Stimulated activated CD8-positive, alpha-beta memory T cell treated with anti-CD3 and anti-CD28 coated beads, Interleukin-15, amount 100 ng/mL, for 4 hours (primary cell): ENCODE measurements at places on chromosomes 1 and 21.

- DNase-seq: no peak
These were observed 9.0 kb downstream of the SH2D2A start for GRCh38 chr1:156807627-156808026.

- no peak for DNase-seq
These were observed 631.9 kb upstream of the PKN2 start for GRCh38 chr1:88052167-88052566.

DNA sequence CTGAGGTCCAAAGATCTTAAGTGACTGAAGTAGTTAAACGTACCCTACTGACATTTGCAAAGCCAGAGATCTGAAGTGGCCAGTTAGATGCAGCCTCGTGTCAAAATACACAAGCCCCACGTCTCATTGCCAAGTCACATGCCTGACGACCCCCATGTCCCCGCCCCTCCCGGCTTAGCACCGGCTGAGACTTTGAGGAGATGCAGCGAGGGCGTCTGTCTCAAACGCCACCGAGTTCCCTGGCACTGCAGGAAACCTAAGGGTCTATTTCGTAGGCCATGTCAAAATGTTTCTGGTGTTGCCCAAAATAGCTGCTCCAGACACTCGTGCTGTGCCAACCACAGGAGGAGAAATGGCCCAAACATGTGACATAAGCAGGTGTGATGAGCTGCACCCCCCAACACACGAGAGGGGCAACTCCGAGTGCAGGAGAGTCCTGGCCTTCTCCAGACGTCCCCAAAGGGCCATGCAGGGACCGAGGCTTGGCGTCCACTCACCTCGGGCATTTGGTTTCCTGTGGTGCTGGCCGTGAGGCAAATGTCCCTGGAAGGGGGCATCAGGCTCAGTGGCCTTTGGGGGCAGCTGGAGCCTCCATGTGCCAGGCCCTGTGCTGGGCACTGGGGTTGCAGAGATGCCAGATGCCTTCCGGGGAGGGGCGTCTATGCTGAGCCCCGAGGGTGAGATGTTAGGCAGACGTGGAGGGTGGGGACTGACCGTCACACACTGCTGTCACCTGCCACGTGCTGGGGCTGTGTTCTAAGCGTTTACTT, 67.0 kb downstream of the MATN1 start:
- no peak for DNase-seq

DNA sequence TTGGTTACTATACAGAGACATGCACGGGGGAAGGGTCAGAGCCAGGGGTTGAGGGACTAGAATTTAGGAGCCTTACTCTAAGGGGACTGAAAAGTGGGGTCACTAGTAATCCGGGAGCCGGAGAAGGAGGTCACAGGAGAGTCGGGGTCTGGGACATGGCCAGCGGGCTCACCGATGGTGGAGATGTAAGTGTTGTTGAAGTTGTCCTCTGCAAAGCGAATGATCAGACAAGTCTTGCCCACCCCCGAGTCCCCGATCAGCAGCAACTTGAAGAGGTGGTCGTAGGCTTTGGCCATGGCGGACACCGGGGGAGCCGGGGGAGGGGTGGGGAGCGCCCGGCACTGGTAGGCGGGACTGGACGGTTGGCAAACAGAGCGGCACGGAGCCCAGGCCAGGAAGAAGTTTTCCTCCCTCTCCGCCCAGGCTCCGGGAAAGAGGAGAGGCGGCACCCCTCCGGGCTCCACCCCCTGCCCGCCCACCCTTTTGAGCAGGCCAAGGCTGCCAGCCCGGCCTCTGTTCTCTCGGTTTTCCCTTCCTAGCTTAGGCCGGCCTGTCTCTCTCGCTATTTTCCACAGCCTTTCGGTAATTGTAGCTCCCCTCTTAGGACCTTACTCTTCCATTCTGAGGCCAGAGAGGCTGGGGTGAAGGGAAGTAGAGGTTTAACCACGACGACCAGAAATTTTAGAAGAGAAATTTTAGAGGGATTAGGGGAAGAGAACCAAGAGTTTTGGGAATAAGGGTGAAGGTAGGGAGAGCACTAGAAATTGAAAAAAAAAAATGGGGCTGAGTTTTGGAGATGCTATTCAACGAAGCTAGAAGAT, at the start of gene RAB13:
RAB13 (minus strand) TSS at position 399 of the 821 bp plus-strand sequence; CDS start at position 296, 103 bp downstream.
- DNase-seq: no peak

DNA sequence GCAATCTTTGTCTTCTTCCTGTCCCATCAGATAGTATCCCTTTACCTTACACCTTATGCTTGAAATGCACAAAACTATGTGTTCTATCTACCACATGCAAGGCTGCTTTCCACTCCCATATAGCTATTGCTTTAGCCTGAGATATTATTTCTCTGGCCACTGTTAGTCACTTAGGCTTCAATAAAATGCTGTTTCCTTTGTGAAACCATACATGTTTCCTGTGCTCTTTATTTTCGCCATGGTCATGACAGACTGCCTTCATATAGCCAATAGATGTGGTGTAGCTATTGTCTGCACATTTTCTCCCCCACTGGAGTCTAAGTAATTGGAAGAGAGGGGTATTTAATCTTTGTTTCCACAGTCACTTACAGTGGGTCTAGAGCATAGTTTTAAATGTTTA, 108.4 kb downstream of the GREM2 start:
- DNase-seq: no peak

DNA sequence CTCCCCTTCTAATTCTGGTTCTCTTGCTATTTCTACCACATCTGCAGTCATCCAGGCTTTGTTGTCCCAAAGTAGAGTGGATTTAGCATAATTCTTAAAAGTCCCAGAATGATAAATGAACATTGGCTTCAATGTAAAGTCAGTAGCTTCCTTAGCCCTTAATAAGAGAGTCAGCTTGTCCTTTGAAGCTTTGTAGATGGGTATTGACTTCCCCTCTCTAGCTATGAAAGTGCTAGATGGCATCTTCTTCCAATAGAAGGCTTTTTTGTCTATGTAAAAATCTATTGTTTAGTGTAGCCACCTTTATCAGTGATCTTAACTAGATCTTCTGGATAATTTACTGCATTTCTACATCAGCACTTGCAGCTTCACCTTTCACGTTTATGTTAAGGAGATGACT, 181.4 kb upstream of the B3GALT2 start:
- no peak for DNase-seq

GRCh38 chr1:230791986-230792564, 44.9 kb downstream of the CAPN9 start:
- DNase-seq: no peak

DNA sequence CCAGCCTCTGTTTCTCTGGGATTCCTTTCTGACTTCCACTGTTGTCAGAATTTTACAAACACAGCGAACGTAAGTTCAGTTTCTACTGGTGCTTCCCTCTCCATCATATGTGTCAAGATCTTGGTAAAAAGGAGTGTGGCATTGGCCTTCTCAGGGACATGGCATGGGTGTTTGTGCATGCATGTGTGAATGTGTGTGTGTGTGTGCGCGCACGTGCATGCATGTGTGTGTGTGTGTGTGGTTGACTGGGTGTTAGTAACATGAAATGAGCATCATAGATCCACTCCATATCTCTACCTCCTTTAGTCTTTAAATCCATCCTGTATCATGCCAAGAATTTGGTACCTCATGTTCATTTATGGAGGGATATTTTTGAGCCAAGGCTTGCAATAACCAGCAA, 411.3 kb downstream of the NPHP4 start:
- DNase-seq: no peak

DNA sequence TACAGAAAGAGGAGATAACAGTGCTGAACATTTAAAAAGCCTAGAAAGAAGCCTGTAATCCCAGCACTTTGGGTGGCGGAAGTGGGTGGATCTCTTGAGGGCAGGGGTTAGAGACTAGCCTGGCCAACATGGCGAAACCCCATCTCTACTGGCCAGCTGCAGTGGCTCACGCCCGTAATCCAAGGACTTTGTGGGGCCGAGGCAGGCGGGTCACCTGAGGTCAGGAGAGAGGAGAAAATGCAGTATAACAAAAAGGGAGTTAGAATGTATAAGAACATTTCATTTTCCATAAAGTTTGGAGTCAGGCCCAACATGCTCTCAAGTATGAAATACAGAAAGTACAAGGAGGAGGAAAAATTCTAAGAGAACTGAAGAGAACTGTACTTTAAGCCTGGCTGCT, 134.5 kb downstream of the SMYD3 start:
- no peak for DNase-seq

GRCh38 chr1:15948595-15949452, 27.1 kb downstream of the ZBTB17 start:
- DNase-seq: no peak
